Stimulated activated CD4-positive, alpha-beta T cell treated with anti-CD3 and anti-CD28 coated beads, Interleukin-1b, Interleukin-23, amount 100 ng/mL, for 48 hours (primary cell): ENCODE measurements at places on chromosomes 6 and 20.

- no peak for DNase-seq
Observed at GRCh38 chr6:15079288-15079817, 166.5 kb upstream of the JARID2 start.

DNA sequence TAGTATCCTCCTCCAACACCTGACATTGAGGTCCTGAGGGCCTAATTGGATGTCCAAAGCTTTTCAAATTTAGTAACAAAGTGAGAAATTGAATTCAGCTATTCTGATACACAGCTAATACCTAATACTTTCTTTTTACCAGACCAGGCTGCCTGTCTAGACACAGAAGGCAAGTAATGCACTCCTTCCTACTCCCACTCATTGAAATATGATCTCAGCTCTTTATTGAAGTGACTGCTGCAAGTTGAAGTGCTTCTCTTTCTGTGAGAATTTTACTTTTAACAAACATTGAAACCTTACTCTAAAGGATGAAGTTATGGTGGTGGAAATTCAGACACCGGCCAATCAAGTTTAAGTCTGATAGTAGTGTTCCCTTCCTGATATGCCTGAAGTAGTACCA, 90.8 kb upstream of the OGFRL1 start:
- DNase-seq, result no peak

GRCh38 chr20:46214824-46215488, 93.3 kb downstream of the CDH22 start:
- DNase-seq, result no peak

- no peak for DNase-seq
Observed at GRCh38 chr6:142716097-142716496, 228.9 kb downstream of the HIVEP2 start.

GRCh38 chr6:63899550-63899949, 263.9 kb downstream of the PHF3 start:
- no peak for DNase-seq

- no peak for DNase-seq
Observed at GRCh38 chr6:2884804-2885203, 18.3 kb downstream of the SERPINB9 start.

- DNase-seq, result no peak
Observed at GRCh38 chr6:44034931-44035345, 92.3 kb downstream of the MRPL14 start.

DNA sequence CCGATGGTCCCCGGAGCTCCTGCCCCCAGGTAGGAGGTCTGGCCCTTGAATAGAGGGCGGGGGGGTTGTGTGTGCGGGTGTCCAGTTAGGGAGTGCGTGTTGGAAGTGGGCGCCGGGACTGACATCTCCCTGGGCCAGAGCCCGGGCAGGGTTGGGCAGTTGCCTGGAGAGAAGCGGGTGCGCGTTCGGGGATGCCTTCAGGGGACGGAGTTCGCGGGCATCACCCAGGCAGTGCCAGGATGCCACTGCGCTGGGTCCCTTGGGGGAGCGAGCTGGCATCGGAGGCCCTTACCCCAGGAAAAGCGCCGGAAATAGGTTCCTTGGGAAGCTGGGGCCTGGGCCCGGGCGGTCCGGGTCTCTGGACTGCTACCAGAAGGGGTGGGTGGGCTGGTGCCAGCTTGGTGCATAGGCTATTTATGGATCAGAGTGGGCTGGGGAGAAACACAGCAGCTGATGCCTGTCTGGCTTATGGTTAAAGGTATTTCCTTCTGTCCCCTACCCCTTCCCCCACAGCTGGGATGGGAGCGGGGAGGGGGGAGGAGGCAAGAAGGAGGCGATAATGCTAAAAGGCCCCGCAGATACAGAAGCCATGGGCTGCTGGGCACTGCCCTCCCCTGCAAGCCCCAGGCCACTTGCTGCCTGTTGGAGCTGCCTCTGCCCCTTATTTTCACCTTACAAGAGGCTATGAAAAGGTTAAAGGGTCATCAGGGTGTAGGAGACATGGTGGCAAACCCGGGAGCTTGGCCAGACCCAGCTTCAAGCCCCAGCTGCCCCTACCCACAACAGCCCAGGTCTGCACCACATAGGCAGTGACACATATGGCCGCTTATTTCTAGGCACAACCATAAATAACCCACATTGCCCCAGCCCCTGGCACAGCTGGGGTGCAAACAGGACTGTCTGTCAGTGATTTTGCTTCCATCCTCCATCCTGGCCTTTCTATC, 638 bp downstream of the PACSIN1 start:
- no peak for DNase-seq

DNA sequence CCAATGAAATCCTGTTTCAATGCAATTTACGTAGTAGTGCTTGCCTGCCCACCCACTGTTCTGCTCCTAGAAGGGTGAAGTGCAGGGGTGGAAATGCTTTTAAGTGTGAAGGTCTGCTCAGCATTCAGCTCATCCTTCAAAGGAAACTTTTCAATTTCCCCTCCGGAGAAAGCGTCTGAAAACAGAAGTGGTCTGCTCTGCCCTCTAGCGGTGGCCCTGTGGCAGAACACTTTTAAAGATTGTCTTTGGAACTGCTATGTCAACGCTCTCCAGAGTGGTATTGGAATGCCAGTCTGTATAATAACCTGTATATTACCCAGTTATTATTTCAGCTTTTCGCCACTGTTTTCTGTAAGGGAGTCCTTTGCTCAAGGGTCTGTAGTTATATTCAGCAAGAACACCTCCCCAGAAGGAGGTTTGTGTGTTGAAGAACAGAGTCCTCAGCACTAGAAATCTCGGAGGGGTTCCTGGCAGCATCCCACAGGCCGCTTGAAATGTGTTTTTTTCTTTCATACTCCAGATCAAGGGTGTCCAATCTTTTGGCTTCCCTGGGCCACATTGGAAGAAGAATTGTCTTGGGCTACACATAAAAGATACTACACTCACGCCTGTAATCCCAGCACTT, 63.1 kb upstream of the KLHL31 start:
- DNase-seq, result peak; percentile 38

GRCh38 chr6:66662196-66662595, 955.2 kb upstream of the EYS start:
- DNase-seq, result no peak

GRCh38 chr6:165941786-165942185, 225.9 kb downstream of the TBXT start:
- DNase-seq, result no peak

- no peak for DNase-seq
Observed at GRCh38 chr6:44855562-44856411, 468.3 kb downstream of the CDC5L start.

- DNase-seq, result no peak
Observed at GRCh38 chr6:132934496-132934895, 120.1 kb downstream of the RPS12 start.

GRCh38 chr6:21241231-21242130, 352.1 kb upstream of the SOX4 start:
- no peak for DNase-seq

GRCh38 chr6:84329516-84329915, 102.1 kb upstream of the CEP162 start:
- DNase-seq, result no peak

GRCh38 chr6:72811971-72812421, 190.1 kb downstream of the KCNQ5 start:
- DNase-seq, result no peak

DNA sequence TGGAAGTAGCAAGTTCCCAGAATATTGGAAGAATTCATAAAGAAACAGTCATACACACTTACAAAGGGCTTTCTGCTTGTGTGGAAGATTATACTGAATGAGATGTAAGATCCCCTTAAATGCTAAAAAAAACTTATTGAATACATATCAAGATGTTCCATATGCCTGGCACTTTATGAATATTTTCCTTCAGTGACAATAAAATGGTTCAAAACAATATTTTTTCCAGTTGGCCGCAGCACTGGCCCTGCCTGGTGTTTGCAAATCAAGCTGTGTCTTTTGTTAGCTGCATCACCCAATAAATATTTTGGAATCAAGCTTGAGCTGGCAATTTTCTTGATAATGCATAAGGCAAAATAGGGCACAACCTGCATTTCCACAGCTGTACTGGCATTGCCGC, 51.2 kb downstream of the CFAP61 start:
- DNase-seq, result no peak

DNA sequence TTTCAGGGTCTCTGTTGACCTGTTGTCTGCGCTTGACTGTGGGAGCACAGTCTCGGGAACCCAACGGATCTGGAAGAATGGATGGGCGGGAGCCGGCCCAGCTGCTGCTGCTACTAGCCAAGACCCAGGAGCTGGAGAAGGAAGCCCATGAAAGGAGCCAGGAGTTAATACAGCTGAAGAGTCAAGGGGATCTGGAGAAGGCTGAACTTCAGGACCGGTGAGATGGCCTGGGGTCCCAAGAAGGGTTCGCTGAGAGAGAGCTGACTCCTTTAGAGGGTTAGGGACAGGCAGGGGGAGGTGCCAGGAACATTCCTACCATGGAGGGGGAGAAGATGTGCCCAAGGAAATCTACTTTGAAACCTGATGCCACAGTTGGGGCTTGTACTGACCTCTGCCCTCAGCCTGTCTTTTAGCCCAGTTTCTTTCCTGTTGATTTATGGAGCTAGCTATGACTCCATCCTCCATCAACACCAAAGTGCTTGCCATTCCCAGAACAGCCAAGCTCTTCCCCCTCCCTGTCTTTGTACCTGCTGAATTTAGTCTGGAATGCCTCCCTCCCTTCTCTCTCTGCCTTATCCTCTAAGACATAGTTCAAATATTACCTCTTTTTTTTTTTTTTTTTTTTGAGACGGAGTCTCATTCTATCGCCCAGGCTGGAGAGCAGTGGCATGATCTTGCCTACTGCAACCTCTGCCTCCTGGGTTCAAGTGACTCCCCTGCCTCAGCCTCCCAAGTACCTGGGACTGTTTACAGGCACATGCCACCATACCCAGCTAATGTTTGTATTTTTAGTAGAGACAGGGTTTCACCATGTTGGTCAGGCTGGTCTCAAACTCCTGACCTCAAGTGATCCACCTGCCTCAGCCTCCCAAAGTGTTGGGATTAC, 12.2 kb downstream of the CEP250 start:
- DNase-seq, result no peak

DNA sequence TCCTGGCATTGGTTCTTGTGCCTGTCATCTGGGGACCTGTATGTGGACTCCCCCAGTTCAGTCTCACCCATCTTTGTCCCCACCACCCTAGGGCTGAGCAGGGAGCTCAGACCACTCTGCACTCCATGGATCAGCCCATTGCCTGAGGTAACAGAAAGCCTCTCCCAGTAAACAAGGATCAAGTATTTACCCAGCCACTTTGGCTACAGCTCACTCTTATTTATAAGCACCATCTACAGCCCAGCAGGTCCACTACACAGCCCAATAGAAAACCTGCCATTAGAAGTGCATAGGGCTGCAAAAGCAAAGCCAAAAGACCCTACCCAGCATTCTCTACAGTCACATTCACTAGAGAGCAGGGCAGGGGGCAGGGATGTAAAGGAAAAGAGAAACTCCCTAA, 335.0 kb upstream of the SYNCRIP start:
- no peak for DNase-seq

GRCh38 chr6:168674595-168674994, 233.6 kb downstream of the SMOC2 start:
- no peak for DNase-seq

DNA sequence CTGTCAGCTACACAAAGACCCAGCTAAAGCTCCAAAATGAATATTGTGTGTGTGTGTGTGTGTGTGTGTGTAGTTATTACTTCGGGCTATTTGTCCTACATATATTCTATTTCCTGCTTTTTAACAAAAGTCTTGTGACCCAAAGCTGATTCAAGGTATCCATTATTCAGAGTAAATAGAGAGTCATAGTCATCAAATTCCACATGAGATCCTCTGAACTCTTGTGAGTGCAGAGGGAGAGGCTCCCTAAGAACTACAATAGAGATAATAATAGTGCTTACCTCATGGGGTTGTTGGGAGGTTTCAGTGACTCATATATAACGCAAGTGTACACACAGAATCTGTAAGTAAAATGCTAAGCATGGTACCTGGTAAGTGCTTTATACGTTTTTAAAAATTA, 95.6 kb upstream of the SHLD1 start:
- DNase-seq, result no peak

GRCh38 chr6:113381232-113381631, 475.9 kb upstream of the MARCKS start:
- DNase-seq, result no peak

DNA sequence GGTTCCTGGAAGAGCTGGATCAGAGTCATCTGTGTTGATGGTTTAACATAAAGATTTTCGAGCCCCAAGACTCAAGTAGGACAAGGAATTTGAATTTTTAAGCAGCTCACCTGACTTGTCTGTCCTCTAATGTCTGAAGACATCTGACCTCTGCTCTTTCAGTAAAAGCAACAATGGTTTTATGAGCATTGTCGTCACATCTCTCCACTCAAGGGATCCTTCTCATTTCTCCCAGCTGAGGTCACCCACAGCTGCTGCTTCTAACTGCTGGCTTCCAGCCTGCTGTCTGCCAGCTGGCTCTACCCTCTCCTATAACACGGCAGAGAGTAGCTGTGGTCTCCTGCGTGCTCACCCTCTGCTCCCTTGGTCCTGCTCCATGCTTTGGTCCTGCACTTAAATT, 24.7 kb upstream of the HDAC2 start:
- DNase-seq, result no peak

DNA sequence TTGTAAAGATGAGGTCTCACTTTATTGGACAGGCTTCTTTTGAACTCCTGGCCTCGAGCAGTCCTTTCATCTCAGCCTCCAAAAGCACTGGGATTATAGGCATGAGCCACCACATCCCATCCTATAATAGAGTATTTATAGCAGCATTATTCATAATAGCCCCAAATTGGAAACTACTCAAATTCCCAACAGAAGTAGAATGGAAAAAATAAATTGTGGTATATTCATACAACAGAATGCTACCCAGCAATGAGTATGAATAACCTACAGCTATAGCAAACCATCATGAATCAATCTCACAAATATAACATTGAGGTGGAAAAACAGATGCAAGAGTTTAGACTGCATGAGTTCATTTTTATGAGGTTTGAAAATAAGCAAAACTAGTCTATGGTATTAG, 84.8 kb upstream of the BTBD3 start:
- DNase-seq, result no peak
